ENCODE measurements at places on chromosomes 5 and 9.
A peak's percentile ranks its signal among the peaks of the same experiment; 100 is the strongest.

DNA sequence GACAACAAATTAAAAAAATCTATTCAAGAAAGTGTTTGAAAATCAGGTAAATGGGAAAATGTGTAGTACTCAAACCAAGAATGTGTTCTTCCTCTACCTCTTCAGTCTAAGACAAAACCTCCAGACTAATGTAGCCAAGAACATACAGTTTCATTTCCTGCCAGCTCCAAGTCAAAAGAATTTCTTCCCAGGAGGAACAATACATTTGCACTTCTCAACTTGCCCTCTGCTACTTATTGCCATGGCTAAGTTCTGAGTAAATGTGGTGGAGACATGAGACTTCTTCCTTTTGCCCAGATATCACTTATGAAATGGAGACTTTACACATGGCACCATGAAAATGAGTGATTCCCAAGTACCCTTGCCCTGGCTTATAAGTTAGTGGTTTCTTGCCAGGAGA, 2112.2 kb upstream of the C9orf72 start:
- no peak for DNase-seq

- no peak for DNase-seq
Observed at GRCh38 chr5:1164696-1165630, 36.4 kb upstream of the SLC6A19 start.

GRCh38 chr9:129934780-129935179, 99.5 kb downstream of the USP20 start:
- DNase-seq: no peak

- DNase-seq: no peak
Observed at GRCh38 chr5:5941486-5941885, 436.9 kb downstream of the MED10 start.

DNA sequence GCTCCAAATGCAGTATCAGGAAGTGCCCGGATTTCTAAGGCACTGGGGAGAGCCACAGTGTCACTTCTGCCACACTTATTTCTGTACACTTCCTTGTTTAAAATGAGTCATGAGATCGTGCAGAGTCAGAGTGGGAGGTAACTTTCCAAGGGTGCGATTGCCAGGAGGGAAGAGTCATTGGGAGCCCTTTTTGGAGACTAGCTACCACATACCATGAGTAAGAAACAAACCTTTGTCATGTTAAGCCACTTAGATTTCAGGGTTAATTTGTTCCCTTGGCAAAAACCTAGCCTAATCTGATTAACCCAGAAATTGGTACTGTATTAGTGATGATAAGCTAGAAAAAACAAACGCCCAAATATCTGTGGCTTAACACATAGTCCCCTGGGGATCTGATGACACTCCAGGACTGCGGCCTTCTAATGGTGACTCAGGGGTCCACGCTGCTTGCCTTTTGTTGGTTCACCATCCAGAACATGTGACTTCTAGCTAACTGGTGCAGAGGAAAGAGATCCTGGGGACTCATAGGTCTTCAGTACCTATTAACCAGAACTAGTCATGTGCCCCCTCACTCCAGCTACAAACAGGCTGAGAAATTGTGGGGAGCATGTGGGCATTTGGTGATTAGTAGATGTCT, 48.6 kb upstream of the TLE1 start:
- peak; percentile 82 for DNase-seq

- no peak for DNase-seq
Observed at GRCh38 chr9:38233796-38234355, 158.6 kb upstream of the ALDH1B1 start.

- DNase-seq: no peak
Observed at GRCh38 chr5:172509405-172509781, 55.1 kb upstream of the SH3PXD2B start.
